ENCODE measurements at places on chromosomes 12 and 14.
A peak's percentile ranks its signal among the peaks of the same experiment; 100 is the strongest.

DNA sequence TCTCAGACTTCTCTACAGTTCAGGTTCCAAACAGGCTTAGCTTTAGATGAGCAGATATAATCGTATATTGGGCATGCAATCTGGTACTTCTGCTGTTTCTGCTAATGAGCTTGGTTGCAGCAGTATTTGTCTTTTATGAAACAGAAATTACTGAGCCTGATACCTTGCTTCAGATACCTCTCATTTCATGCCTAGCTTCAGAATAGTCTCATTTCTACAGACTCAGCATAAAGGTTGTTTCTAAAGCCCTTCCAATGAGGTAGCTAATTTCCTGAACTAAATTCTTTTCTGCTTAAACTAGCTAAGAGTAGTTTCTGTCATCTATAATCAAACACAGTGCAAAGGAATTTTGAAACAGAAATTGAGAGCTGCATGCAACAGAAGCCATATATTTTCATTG is 275.0 kb upstream of the KITLG start:
- DNase-seq = no peak

GRCh38 chr14:99459481-99460100 is 21.1 kb downstream of the SETD3 start:
- no peak for DNase-seq

DNA sequence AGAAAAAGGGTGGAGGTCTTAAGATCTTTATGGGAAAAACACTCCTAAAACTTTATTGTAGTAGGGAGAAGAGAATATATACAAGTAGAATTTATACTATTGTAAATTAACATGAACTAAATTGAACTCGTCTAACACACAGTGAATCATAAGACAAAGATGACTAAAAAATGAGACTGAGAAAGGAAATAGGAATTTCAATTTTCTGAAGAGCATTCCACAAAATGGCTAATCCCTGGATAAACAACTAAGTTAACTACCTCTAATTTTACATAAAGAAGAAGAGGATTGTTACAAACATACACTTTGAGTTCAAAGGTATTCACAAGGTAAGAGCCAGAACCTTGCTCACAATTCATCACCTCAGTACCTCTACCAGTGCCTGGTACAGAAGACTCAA is 2.0 kb downstream of the MAP4K5 start:
- DNase-seq = no peak

- DNase-seq = no peak
Measured at GRCh38 chr14:22464422-22465142, 124.4 kb downstream of the DAD1 start.

DNA sequence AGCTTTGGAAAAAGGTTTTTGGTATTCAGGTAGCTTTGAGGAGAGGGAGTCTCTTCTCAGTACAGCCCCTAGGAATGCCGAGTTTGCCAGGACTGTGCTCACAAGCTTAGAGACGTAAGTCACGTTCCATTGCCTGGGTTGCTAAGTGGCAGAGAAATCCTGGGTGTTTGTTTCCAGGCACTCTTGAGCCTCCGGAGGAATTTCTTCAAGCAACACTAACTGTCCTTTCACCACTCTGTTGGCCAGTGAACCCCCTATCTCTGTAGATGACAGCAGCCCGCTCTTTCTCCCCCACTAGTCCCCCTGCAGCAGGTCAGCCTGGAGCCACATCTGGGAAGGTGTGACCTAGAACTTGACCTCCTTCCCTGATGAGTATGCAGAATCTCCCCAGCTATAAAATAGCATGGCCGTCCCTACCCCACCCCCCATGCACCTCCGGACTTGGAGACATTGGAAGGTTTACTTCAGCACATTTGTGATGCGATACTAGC is 162.7 kb downstream of the ZFP36L1 start:
- peak; percentile 42 for DNase-seq
